Nucleus accumbens (tissue), 56 donors: ENCODE measurements at places on chromosomes 13 and 19.
A peak's percentile ranks its signal among the peaks of the same experiment; 100 is the strongest.

DNA sequence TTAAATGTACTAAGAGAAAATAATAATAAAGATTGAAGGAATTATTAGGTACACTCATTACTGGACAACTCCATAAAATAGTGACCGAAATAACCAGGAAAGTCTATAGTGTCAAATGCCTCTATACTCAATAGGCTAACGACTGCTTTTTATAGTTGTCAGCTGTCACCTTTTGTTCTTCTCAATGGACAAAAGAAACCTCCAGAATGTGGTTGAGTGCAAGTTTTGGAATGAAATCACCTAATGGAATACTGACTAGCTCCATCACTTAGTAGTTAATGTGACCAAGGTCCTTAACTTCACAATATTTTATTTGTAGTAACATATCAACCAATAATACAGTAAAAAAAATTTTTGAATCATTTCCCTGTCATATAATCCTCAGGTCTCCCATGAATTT is 18.1 kb downstream of the TSC22D1 start:
- DNase-seq, result no peak

GRCh38 chr13:94228763-94229162 is 250.7 kb downstream of the DCT start:
- no peak for DNase-seq

DNA sequence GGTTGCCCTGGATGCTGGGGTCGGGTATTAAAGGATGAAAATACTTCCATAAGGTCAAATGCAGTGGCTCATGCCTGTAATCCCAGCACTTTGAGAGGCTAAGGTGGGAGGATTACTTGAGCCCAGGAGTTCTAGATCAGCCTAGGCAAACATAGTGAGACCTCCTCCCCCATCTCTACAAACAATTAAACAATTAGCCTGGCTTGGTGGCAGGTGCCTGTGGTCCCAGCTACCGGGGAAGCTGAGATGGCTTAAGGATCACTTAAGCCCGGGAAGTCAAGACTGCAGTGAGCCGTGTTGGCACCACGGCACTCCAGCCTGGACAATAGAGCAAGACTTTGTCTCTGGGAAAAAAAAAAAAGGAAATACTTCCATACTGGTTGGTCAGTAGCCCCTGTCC is 1.5 kb downstream of the KLK11 start:
- no peak for DNase-seq

DNA sequence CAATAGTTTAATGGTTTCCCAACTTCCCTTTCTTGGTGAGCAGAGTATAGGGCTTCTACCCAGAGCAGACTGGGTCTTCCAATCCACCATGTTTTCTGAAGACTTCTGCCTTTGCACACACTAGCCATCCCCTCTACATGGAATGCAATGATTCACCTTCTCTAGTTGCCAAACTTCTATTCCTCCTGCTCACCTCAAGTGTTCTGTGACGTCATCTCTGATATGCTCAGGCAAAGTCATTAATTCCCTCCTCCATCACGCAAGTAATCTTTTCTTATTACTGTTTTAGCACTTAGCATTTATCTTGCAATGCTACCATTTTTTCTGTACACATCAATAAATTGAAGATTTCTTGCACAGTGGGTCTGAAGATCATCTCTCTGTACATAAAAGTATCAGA is 174.2 kb downstream of the RBM26 start:
- DNase-seq, result no peak

GRCh38 chr13:113207890-113208420 is 514 bp downstream of the PCID2 start:
- DNase-seq, result no peak

- no peak for DNase-seq
Observed at GRCh38 chr13:43666403-43666802, 120.4 kb downstream of the ENOX1 start.

DNA sequence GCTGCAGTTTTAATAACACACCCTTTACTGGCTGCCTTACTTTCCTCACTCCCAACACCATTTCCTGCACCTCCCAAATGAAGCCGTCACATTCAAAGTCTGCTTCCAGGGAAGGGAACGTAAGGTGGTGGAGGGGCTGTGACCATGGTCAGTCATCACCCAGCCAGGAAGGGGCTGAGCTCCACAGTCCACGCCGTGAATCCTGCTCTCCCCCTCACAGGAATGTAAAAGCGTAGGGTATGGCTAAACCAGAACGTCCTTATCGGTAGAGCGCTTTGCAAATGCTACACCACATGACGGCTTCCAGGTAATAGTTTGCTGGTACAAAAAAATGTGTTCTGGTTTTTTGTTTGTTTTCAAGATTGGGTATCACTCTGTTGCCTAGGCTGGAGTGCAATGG is 7.0 kb downstream of the NUMBL start:
- no peak for DNase-seq

DNA sequence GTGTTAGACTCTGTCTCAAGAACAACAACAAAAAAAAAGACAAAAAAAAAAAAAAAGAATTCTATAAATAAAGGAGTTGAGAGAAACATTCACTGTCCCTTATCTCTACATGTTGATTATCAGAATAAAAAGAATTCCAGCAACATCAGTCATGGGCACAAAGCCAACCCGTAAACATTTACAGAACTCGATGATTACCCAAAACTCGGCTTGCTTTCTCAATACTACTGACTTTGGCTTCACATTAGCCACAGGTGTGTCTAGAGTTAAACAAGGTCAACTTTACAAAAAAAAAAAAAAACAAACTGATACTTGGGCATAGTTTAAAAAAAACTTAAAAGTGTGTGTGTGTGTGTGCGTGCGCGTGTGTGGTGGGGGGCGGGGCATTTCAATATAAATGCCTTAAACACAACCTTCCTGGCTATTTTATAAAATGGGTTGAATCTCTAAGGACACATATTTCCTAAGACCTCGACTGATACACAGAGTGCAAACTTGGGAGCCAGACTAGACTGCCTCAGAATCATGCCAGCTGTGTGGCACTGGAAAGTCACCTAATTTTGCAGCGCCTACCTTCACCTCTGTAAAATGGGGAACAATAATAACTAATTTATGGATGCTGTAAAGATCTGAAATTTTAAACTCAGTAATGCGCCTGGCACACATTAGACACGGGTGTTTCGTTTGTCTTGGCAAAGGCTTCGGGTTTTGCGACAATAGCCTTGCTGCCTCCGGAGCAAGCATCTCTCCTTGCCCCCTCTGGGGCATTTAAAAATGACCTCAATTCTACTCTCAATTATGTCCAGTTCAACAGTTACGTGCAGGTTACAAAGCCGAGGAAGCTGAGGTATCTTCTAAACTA is 922 bp downstream of the EBPL start:
- DNase-seq, result no peak

- DNase-seq, result no peak
Observed at GRCh38 chr13:112894673-112895481, 74.1 kb upstream of the MCF2L start.

GRCh38 chr19:30216453-30216852 is 155.7 kb upstream of the ZNF536 start:
- no peak for DNase-seq

GRCh38 chr13:93079294-93079693 is 147.3 kb upstream of the GPC6 start:
- DNase-seq, result no peak

- no peak for DNase-seq
Observed at GRCh38 chr13:50213526-50213925, 198.3 kb downstream of the KCNRG start.

GRCh38 chr19:54201980-54202379 is 1.3 kb downstream of the RPS9 start:
- DNase-seq, result no peak

- DNase-seq, result no peak
Observed at GRCh38 chr19:5804516-5805461, at the start of gene NRTN. NRTN (plus strand) TSS chr19:5805067; CDS start chr19:5824166, 19,099 bp downstream.

DNA sequence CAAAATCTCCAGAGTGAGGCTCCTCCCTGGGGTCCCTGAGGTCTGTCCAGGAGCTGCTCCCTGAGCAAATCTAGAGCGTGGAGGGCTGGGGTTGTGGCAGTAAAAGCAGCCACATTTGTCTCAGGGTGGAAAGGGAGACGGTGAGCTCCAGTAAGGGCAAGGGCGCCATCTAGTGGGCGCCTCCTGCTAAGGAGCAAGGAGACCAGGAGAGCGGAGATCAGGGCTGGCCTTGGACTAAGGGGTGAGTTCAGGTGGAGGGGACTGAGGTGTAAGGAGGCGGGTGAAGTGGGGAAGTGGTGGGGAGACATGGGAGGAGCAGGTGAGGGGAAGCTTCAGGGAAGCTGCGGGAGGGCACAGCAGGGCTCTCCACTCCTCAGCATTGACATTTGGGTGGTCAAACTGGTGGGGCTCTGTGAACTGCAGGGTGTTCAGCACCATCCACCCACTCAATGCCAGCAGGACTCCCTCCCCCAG is 5.3 kb upstream of the CEACAM21 start:
- DNase-seq, result no peak

GRCh38 chr19:3245050-3245449 is 20.6 kb downstream of the CELF5 start:
- no peak for DNase-seq

- no peak for DNase-seq
Observed at GRCh38 chr13:25237083-25237482, 50.2 kb downstream of the MTMR6 start.

DNA sequence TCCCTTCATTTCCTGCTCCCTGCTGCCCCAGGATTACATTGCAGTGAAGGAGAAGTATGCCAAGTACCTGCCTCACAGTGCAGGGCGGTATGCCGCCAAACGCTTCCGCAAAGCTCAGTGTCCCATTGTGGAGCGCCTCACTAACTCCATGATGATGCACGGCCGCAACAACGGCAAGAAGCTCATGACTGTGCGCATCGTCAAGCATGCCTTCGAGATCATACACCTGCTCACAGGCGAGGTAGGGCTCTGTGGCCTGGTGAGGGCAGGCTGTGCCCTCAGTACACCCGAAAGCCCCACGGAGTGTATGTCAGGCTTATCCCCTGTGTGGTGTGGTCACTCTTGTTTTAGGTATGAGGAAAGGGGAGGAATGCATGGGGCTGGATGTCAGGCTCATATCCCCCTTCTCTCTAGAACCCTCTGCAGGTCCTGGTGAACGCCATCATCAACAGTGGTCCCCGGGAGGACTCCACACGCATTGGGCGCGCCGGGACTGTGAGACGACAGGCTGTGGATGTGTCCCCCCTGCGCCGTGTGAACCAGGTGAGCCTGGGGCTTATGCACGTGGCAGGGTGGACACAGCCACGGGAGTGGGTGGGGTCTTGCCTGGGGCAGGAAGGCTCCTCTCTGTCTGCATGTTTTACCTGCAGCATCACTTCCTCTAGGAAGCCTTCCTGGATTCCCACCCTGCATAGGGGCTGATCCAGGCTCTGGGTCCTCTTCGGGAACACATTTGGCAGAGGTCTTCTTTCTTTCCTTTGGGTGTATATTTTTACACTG is 2.3 kb upstream of the RNF225 start:
- DNase-seq, result no peak

DNA sequence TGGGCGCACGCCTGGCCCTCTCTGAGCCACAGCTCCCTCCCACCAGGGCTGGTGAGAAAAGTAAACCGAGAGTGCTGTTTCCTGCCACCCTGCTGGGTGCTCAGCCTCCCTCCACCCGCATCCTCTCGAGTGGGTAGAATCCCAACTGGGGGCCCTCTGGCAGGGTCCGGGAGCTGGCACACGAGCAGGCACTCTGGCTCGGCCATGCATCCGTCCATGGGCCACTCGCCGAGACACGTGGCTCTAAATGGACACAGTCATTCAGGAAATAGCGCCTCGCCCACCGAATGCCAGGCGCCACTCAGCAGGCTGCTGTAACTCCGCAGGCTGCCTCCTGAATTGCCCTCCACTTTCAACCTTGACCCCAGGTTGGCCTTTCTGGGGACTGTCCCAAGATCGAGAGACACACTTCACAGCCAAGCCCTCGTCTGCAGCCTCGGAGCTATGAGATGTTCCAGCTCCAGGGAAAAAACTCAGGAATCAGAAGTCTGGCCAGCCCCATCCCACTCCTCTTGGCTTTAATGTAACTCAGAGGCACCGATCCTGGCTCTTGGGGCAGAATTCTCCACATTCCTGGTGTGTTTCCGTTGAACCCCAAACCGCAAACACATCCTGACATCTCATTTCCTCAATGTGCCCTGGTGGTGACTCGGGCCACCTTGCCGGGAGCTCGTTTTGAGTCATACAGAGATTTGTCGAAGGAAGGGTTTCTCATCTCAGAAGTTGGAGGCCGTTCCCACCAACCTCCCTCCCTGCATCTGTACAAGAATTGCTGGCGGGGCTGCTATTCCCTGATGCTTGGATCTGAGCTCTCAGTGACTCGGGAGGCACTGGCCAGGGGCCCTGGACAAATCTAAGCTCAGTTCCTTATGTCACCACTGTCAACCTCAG is 14.1 kb downstream of the KLF2 start:
- no peak for DNase-seq

GRCh38 chr13:24922745-24923591 is 159.0 kb downstream of the RNF17 start:
- DNase-seq, result peak; percentile 78

- no peak for DNase-seq
Observed at GRCh38 chr19:1425102-1425837, 12.9 kb upstream of the RPS15 start.

GRCh38 chr13:26923824-26924605 is 163.4 kb upstream of the GPR12 start:
- no peak for DNase-seq

- DNase-seq, result no peak
Observed at GRCh38 chr19:34485831-34486230, 4.3 kb downstream of the WTIP start.

GRCh38 chr13:51637852-51638215 is 53.6 kb downstream of the WDFY2 start:
- no peak for DNase-seq

- no peak for DNase-seq
Observed at GRCh38 chr13:79775830-79776229, 294.9 kb downstream of the NDFIP2 start.

- no peak for DNase-seq
Observed at GRCh38 chr19:28066161-28066560, 1146.8 kb downstream of the UQCRFS1 start.

GRCh38 chr13:100789481-100789880 is 114.9 kb upstream of the TMTC4 start:
- DNase-seq, result no peak

DNA sequence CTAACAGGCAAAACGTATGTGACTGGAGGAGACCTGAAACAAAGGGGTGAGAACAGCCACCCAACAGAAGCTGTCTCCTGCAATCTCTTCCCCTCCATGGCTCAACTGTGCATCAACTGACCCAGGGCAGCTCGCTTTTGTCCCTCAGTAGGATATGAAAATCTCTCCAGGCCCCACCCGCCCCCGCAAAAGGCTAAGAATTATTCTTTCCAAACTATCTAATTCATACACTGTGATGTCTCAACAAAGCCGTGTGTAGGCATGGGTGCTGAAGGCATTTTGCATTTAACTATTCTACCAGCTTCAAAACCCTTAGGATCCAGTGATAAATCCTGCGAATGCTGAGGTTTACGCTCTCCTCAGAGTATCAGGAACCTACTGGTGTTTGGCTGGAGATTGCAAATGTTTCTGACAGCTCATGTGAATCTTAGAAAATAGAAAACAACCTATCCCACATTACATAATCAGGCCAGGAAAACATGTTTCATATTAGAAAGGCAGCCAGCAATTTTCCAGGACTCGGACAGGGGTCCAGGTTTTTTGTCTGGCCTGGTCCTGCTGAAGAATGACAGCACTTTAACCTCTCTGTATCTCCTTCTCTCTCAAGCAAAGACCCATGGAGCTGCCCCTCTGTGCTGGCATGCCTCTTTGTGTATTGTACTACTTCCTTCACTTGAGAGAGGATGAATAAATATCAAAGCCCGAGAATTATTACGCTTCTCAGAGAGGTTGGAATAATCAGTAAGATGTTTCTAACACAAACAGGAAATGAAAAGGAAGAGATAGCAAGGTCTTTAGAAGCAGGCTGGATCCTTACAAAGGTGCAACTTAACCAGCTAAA is 17.3 kb downstream of the DHRS12 start:
- DNase-seq, result no peak
